ENCODE measurements at places on chromosomes 4 and X. TPM values are rescaled to one million over a fixed set of nuclear protein-coding genes. Genes with fewer than 3 reads are reported as not detected.

The KDR gene
- not detected for total RNA-seq

The LRCH2 gene
- total RNA-seq = not detected

The RHOH gene
- total RNA-seq = 39.5 TPM

The CLDN34 gene
- not detected for total RNA-seq

The IL2 gene
- total RNA-seq = not detected

The EGFL6 gene
- total RNA-seq = not detected

The HELT gene
- not detected for total RNA-seq

The TCEAL9 gene
- 13.2 TPM for total RNA-seq

The SSX1 gene
- not detected for total RNA-seq

The GLUD2 gene
- 0.07 TPM for total RNA-seq

The TRIM60 gene
- not detected for total RNA-seq

The SSX3 gene
- not detected for total RNA-seq

DNA sequence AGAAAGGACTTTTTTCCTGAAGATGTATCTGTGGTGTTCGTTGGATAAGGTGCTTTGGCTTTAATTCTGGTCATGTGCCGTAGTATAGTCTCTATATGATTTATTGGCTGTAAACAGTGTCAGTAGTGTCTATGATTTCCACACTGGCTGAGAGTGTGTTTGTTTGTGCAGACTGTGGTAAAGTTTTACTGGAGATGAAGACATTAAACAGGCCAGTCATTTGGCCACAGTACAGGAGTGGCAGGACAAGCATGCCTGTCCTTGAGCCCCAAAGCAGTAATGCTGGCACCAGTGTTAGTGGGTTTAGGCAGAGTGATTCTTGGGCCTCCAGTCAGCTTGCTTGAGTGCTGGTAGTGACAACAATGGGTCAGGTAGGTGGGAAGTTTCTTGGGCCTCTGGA is 1023.9 kb upstream of the GRID2 start:
- H3K36me3 ChIP-seq = no peaks in the 10 kb centered on the region
- no peaks in the 10 kb centered on the region for H3K4me1 ChIP-seq
- no peak overlapping the region for H3K4me3 ChIP-seq
- DNase-seq = no peak
- H3K27ac ChIP-seq = no peak overlapping the region

DNA sequence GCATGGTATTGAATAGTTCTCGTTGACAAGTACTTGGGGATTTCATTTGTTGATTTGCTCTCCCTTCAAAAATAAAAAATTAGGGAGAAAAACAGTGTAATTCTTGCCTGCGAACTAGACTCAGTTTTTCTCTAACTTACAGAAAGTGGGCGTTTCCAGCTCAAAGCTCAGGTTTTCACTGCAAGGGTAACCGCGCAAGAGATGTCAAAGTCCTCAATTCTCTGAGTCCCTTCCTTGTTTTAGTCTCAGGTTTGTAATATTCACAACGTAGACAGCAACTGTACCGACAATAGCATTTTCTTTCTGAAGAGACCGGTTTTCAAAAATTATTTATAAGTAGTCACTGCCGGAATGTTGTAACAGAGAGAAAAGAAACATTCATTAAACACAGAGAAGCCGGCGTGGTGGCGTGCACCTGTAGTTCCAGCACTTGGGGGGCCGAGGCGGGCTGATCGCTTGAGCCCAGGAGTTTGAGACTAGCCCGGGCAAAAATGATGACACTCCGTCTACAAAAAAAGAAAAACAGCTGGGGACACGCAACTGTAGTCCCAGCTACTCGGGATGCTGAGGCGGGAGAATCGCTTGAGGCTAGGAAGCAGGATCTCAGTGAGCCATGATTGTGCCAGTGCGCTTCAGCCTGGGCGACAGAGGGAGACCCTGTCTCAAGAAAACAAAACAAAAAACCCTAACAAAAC is 774 bp downstream of the ZCCHC4 start:
- H3K27ac ChIP-seq = no peak overlapping the region
- H3K4me1 ChIP-seq = peaks cover 27% of the 10 kb centered on the region
- peak overlapping the region; percentile 92 for H3K4me3 ChIP-seq
- DNase-seq = peak; percentile 66
- no peaks in the 10 kb centered on the region for H3K36me3 ChIP-seq

- H3K27me3 ChIP-seq = peaks cover 2% of the 10 kb centered on the region
- H3K4me3 ChIP-seq = no peak overlapping the region
- H3K36me3 ChIP-seq = no peaks in the 10 kb centered on the region
Observed at GRCh38 chr4:157023941-157024340, 52.0 kb upstream of the GLRB start.

GRCh38 chr4:118767109-118767508 is 68.8 kb downstream of the SEC24D start:
- peaks cover 53% of the 10 kb centered on the region for H3K4me1 ChIP-seq
- H3K4me3 ChIP-seq = no peak overlapping the region
- H3K27ac ChIP-seq = no peak overlapping the region

DNA sequence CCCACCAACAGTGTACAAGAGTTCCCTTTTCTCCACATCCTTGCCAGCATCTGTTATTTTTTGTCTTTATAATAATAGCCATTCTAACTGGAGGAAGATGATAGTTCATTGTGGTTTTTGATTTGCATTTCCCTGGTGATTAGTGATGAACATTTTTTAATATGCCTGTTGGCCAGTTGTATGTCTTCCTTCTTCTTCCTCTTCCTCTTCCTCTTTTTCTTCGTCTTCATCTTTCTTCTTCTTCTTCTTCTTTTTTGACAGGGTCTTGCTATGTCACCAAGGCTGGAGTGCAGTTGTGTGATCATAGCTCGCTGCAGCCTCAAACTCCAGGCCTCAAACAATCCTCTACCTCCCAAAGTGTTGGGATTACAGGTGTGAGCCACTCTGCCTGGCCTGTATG is 87.4 kb downstream of the CCDC160 start:
- H3K4me1 ChIP-seq = peaks cover 41% of the 10 kb centered on the region
- H3K27ac ChIP-seq = peak overlapping the region; percentile 87
- DNase-seq = peak; percentile 72
- no peaks in the 10 kb centered on the region for H3K36me3 ChIP-seq
- H3K27me3 ChIP-seq = no peaks in the 10 kb centered on the region

DNA sequence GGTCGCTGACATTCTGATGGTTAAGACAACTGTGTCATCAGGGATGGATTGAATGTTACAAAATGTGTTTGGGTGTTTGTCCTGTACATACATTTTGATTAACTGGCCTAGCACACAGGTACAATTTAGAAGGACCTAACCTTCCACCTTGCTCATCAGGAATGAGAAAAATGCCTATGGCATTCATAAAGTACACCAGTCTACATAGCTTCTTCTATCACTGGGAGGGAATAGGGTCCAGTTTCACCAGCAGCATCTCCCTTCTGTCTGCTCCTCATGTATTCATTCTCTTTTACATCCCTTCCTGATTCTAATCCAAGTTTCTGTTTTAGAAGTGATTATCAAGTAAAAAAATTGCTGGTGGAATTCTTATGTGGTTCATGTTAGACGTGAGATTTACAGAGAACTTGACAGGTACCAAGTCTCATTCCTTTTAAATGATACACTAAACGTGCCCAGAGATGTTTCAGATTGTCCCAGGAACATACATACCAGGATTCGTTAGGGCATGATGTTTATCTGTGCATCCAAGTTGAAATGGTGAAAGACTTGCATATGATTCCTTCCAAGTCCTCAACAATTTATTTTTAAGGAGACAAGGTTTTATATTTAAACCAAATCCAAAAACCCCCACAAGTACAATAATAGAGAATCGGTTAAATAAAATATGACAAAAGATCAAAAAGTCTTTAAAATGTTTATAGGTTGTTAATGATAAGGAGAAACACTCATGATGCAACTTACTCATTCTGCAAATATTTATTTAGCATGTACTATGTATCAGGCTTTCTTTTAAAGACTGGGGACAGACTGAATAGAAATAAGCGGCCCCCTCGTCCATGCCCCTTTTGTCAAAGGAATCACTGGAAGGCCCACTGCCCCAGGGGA is 359.1 kb downstream of the ZNF674 start:
- H3K27ac ChIP-seq = no peak overlapping the region
- H3K27me3 ChIP-seq = no peaks in the 10 kb centered on the region
- H3K4me3 ChIP-seq = no peak overlapping the region
- no peaks in the 10 kb centered on the region for H3K36me3 ChIP-seq
- DNase-seq = no peak
- no peaks in the 10 kb centered on the region for H3K4me1 ChIP-seq

GRCh38 chr4:2390146-2390545 is 28.3 kb downstream of the ZFYVE28 start:
- H3K27ac ChIP-seq = no peak overlapping the region
- no peak overlapping the region for H3K4me3 ChIP-seq
- no peaks in the 10 kb centered on the region for H3K36me3 ChIP-seq
- H3K27me3 ChIP-seq = no peaks in the 10 kb centered on the region
- no peak for DNase-seq

GRCh38 chr4:90357117-90357710 is 230.0 kb downstream of the CCSER1 start:
- peak; percentile 76 for DNase-seq
- no peaks in the 10 kb centered on the region for H3K36me3 ChIP-seq
- no peaks in the 10 kb centered on the region for H3K27me3 ChIP-seq
- H3K4me3 ChIP-seq = no peak overlapping the region
- no peaks in the 10 kb centered on the region for H3K4me1 ChIP-seq
- H3K27ac ChIP-seq = no peak overlapping the region

DNA sequence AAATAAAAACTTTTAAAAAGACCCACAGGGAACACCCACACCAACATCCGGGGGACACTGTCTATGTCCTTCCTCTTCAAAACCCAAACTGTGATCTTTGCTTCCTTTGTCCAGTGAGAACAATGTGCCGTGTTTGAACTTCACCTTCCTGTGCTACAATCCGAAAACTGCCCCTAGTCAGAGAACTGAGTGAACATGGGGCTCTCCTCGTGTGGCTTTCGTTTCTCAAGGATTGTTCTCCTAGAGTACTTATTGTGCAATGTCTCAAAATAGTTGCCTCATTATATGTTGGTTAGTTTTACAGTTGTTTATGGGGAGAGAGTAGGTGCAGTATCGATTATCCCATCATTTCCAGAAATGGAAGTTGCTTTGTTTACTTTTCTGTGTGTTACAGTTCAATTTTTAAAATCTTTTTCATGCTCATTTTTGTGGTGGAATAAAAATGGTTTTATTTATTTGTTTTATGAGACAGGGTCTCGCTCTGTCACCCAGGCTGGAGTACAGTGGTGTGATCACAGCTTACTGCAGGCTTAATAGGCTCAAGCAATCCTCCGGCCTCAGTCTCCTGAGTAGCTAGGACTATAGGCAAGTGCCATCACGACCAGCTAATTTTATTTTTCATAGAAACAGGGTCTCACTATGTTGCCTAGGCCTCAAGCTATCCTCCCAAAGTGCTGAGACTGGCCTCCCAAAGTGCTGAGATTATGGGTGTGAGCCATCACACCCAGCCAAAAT is 29.9 kb downstream of the RBMX start:
- no peak overlapping the region for H3K4me3 ChIP-seq
- H3K27ac ChIP-seq = no peak overlapping the region
- DNase-seq = peak; percentile 34
- H3K36me3 ChIP-seq = no peaks in the 10 kb centered on the region
- H3K27me3 ChIP-seq = no peaks in the 10 kb centered on the region

- no peaks in the 10 kb centered on the region for H3K27me3 ChIP-seq
- H3K36me3 ChIP-seq = no peaks in the 10 kb centered on the region
- H3K27ac ChIP-seq = no peak overlapping the region
- no peaks in the 10 kb centered on the region for H3K4me1 ChIP-seq
- no peak for DNase-seq
Observed at GRCh38 chr4:84051089-84051488, 448.0 kb downstream of the NKX6-1 start.

- no peaks in the 10 kb centered on the region for H3K27me3 ChIP-seq
- H3K27ac ChIP-seq = no peak overlapping the region
- no peaks in the 10 kb centered on the region for H3K36me3 ChIP-seq
- H3K4me1 ChIP-seq = no peaks in the 10 kb centered on the region
- no peak for DNase-seq
Observed at GRCh38 chr4:40649321-40649720, 19.7 kb upstream of the RBM47 start.

- H3K27me3 ChIP-seq = no peaks in the 10 kb centered on the region
- no peaks in the 10 kb centered on the region for H3K36me3 ChIP-seq
- no peak overlapping the region for H3K27ac ChIP-seq
- no peak for DNase-seq
- peaks cover 12% of the 10 kb centered on the region for H3K4me1 ChIP-seq
Observed at GRCh38 chrX:153999359-154000037, 20.2 kb downstream of the IRAK1 start.

DNA sequence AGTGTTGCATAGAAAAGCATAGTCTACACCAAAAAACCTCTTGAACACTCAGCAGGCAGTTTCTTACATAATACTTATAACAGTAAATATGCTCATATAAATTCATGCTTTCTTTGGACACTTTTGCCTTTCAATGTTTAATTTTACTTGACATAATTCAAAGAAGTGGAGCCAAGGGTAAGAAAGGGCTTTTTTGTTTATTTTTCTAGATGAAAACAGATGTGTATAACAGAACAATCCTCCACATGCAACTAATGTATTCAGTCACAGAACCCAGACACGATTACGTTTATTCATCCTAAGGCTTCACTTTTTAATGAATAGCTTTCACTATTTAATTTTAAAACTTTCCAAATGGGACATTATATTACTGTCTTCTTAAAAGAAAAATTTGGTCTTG is 58.0 kb upstream of the PTPN13 start:
- no peaks in the 10 kb centered on the region for H3K27me3 ChIP-seq
- no peak overlapping the region for H3K27ac ChIP-seq
- no peaks in the 10 kb centered on the region for H3K36me3 ChIP-seq
- H3K4me1 ChIP-seq = no peaks in the 10 kb centered on the region
- no peak overlapping the region for H3K4me3 ChIP-seq
- no peak for DNase-seq

GRCh38 chrX:96403446-96403845 is 281.2 kb upstream of the DIAPH2 start:
- H3K4me3 ChIP-seq = no peak overlapping the region
- H3K36me3 ChIP-seq = no peaks in the 10 kb centered on the region
- no peaks in the 10 kb centered on the region for H3K27me3 ChIP-seq
- DNase-seq = no peak

- no peaks in the 10 kb centered on the region for H3K27me3 ChIP-seq
- no peaks in the 10 kb centered on the region for H3K4me1 ChIP-seq
- no peak overlapping the region for H3K27ac ChIP-seq
- no peak for DNase-seq
- no peaks in the 10 kb centered on the region for H3K36me3 ChIP-seq
Observed at GRCh38 chrX:69207216-69207615, 42.0 kb upstream of the PJA1 start.
